ENCODE measurements at places on chromosomes 1 and 21.

- DNase-seq, result peak; percentile 19
These were observed 490 bp downstream of the SERINC2 start for GRCh38 chr1:31413405-31414001.

- no peak for DNase-seq
These were observed 2.8 kb downstream of the LAPTM5 start for GRCh38 chr1:30754684-30755171.

GRCh38 chr1:21651214-21652042 is 17.7 kb downstream of the RAP1GAP start:
- DNase-seq, result no peak

DNA sequence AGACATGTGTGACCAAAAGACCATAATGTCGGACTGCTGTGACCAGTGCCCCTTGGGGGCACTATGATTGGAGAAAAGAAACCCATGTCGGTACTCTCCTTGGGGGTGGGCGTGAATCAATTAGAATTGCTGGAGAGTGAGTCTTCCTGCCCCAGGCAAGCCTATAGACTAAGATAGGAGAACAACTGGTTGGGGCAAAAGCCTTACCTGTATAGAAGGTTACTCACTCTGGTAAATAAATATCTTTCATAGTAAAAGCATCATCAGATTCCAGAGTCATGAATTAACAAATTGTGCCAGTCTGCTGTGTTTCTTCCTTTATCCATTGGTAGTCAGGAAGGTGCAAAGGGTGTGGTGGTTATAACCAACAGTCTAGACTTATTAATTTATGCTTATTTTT is 2.9 kb upstream of the PTGFRN start:
- no peak for DNase-seq

DNA sequence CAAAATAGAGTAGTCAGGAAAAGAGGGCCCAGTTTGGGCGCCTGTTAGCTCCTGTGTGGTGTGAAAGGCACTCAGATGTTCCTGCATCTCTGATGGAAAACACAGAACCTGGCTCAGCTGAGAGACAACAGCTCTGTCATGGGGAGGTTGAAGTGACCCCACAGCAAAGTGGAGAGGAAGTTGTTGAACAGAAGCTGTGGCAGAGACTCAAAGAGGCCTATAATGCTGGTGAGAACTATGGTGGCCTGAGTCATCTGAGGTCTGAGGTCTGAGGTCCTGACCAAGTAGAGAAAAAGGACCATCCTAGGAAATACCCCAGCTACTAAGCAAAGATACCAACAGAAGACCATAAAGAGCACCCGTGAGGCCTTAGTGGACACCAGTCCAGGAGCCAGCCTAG is 45.6 kb upstream of the JAK1 start:
- DNase-seq, result no peak

- no peak for DNase-seq
These were observed 234.8 kb downstream of the GPR52 start for GRCh38 chr1:174682419-174683008.

DNA sequence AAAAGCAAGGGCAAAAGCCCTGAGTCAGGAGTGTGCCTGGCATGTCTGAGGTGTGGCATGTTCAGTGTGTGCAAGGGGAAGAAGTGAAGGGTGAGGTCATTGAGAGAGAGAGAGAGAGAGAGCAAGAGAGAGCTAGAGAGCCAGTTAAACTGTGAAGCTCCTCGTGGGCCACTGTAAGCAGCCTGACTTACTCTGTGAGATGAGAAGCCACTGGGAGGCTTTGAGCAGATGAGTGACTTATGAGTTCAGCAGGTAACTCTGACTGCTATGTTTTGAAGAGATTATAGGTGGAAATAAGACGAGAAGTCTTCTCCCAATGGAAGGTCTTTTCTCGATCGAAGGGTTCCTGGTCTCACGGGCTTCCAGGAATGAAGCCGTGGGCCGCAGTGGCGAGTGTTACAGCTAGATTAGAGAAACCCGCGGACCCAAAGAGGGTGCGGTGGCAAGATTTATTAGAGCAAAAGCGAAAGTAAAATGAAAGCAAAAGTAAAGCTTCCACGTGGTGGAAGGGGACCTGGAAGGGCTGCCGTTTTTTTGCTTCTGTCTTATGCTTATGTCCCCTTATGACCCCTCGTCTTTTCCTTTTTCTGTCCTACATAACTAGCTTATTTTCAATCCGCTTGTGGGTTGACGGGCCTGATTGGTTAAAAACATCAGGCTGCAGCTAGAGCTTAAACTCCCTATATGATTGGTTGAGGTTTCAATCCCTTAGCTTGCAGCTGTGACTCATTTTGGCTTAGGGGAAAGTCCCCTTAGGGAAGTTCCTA is 323.1 kb upstream of the FAM78B start:
- peak; percentile 78 for DNase-seq

DNA sequence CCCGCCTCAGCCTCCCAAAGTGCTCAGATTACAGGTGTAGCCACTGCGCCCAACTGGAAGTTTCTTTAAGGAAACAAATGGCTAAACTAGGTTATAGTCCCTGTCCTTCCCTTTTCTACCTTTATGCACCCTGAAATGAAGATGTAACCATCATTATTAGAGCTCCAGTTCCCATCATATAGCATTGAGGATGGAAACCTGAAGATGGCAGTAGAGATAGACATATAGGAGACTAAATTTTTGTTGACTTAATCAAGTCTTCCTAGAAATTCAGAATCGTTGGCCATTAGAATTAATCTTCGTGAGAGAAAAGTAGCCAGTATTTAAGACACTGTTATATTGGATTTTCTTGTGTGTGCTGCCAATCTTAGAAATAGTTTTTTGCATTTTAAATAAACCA is 1016.3 kb upstream of the NCAM2 start:
- no peak for DNase-seq
